Psoas muscle (tissue), 8 donors: ENCODE measurements at places on chromosomes 6 and 20. TPM values are rescaled to one million over a fixed set of nuclear protein-coding genes. Genes with fewer than 3 reads are reported as not detected.

HSPA1L gene
- total RNA-seq: 2.5 TPM

SCAND1 gene
- 37.4 TPM for total RNA-seq

OR5V1 gene
- total RNA-seq: not detected

HTR1E gene
- not detected for total RNA-seq

PFDN4 gene
- total RNA-seq: 21.9 TPM

MEI4 gene
- total RNA-seq: not detected

SLC22A16 gene
- not detected for total RNA-seq

ID4 gene
- total RNA-seq: 0.61 TPM

SNRPB gene
- 114 TPM for total RNA-seq

IBTK gene
- 34.3 TPM for total RNA-seq

KIF6 gene
- total RNA-seq: 0.17 TPM

EYA2 gene
- 4.0 TPM for total RNA-seq

OLIG3 gene
- not detected for total RNA-seq

ZDHHC14 gene
- total RNA-seq: 14.6 TPM

CD24 gene
- 0.29 TPM for total RNA-seq

KCNK16 gene
- total RNA-seq: not detected

PPP1R16B gene
- 5.0 TPM for total RNA-seq

C6orf52 gene
- 0.61 TPM for total RNA-seq

CLVS2 gene
- total RNA-seq: 0.17 TPM

BEND3 gene
- 1.8 TPM for total RNA-seq

CLIC5 gene
- total RNA-seq: 197 TPM

TUBB gene
- 199 TPM for total RNA-seq

SLC16A10 gene
- total RNA-seq: 33.9 TPM

SYCP2 gene
- total RNA-seq: 1.1 TPM

RRAGD gene
- 148 TPM for total RNA-seq

CCN6 gene
- total RNA-seq: not detected
